ENCODE measurements at places on chromosomes 4 and X.

DNA sequence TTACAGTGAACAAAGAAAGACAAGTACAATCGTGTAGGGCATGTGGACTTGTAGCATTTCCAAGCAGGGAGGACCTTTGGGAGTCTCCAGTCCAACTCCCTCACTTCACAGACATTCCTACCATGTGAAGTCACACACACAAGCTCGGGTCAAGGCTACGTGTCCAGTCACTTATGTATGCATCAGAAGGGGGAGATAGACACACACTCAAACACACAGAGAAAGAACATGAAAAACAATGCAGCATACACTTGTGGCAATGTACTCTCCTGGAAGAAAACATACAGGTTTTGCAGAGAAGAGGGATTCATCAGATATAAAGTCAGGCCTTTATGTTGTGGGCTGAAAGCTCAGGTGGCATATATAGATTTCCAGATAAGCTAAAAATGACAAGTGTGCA is 136.1 kb upstream of the MID1 start:
- no peak for DNase-seq

- DNase-seq = peak; percentile 83
These were observed 78.0 kb upstream of the BCOR start for GRCh38 chrX:40175511-40176350.

DNA sequence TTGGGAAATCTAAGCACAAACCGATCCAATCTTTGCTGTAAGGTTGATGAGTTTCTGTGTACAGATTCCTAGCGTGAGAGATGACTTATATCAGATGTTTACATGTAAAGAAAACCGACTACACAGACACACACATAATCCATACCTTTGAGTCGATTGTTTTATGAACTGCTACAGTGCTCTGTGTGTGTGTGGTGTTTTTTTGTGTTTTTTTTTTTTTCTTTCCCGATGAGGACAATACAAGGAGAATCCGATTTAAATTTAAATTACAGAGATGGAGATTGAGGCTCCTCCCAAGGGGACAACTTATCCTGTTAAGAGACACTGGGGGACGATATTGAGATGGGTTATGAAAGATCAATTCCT is 461 bp upstream of the SLC9A6 start:
- no peak for DNase-seq

GRCh38 chrX:68929332-68930150 is 100.7 kb downstream of the EFNB1 start:
- DNase-seq = no peak

DNA sequence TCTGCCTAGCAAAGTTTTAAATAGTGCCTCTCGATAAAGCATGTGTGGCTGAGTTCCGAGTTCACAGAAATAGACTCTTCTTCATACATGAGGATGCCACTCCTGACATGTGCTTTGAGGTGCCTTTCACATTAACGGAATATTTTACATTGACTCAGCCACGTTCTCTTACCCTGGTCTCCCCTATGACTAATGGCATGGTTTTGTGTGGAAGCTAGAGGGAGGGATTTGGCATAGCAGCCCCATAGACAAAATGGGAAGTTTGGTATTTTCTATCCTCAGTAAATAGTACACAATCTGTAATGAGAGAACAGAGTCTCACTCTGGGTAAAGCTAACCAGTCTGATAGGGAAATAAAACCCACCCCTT is 68.9 kb downstream of the PCDH19 start:
- DNase-seq = no peak

DNA sequence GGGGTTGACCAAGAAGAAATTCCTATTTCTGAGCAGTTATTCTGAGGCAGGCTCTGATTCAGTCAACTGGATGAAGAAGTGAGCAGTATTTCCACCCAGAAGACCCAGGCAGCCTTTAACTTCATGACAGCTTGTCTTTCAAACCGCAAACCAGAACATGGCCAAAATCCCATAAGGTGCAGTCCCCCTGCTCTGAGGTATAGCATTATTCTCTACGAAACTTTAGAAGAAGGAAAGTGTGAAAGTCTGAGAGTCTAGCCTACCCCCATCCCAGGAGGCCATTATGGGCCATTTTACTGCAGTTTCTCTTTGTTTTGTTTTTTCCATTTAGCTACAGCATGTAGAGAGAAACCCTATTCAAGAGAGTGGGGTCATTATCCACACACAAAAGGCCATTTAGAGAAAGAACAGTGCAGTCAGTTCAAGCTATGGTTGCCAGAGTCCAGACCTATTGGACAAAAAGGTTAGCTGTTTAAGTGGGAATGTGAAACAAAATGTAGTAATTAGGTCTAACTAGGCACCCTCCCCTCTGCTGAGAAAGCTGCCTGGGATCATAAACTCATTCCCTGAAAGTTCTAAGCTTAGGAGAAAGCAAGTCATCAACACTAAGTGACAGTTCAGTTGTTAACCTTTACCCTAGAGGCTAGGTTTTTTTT is 52.1 kb upstream of the RASGEF1B start:
- no peak for DNase-seq

- DNase-seq = no peak
These were observed 37.0 kb downstream of the NAP1L5 start for GRCh38 chr4:88660446-88661294.

DNA sequence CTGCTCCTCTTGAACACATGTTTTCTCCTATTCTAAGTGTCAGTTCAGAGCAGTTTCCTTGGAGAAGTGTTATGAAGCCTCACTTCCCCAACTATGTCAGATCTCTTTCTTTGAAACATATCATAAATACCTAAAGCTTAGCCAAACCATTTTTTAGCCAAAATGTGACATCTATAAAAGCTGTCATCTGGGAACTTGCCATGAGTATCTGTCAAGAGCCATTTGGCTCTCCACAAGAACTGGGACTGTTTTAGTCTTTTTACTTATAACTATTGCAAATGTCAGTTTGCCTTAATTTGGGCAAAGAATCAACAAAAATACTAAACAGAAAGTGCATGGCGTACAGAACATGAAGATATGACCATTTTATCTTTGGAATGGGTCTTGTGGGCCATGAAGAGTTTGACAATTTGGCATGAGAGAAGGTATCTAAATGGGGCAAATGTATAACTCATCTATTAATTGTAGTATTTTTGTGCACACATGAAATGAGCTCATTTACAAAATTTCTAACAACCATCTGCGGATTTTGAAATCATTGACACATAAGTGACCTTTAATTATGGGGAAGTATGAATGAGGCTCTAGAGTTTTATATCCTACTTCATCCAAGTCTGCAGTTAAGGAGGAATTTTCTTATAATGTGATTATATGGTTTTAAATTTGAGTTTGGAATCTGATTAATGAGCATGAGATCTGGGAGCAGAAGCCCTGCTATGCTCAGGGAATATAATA is 129.1 kb upstream of the PACRGL start:
- DNase-seq = no peak

- DNase-seq = no peak
These were observed 34.6 kb upstream of the DIAPH2 start for GRCh38 chrX:96650023-96650422.

- no peak for DNase-seq
These were observed 1714.3 kb upstream of the PCDH7 start for GRCh38 chr4:29005838-29006237.

DNA sequence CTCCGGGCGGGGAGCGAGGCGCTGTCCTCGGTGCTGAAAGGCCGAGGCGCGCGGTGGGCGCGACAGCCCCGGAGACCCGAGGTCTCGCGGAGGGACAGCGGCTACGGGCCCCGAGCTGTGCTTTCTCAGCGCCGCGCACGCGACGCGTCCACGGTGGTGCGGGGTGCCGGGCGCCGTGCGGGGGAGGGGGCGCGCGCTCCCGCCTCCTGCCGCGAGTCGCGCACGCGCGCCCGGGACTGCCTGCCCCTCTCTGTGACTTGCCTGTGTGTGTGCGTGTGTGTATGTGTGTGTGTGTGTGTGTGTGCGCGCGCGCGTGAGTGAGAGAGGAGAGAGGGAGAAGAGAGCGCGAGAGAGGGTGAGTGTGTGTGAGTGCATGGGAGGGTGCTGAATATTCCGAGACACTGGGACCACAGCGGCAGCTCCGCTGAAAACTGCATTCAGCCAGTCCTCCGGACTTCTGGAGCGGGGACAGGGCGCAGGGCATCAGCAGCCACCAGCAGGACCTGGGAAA is at the start of gene GRIA2:
Gene GRIA2, plus strand, starts transcription at position 358 of the 511 bp plus-strand sequence. CDS start 315 bp downstream, outside the sequence.
- DNase-seq = peak; percentile 29

DNA sequence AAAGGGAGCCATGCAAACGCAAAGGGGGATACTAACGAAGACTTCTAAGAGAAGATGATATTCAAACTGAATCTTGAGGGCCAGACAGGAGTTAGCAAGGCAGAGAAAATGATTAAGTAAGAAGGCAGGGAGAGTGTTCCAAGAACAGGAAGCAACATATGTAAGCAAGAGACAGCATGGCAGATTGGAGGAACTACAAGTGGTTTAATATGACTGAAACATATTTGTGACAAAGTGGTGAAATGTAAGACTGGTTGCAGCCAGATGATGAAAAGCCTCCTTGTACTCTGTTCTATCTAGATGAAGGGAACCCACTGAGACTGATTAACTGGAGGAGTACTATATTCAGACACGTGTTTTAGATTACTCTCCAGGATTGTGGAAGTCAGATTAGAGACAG is 116.6 kb upstream of the DIAPH2 start:
- no peak for DNase-seq

- DNase-seq = no peak
These were observed 53.3 kb upstream of the STIM2 start for GRCh38 chr4:26807330-26807729.

DNA sequence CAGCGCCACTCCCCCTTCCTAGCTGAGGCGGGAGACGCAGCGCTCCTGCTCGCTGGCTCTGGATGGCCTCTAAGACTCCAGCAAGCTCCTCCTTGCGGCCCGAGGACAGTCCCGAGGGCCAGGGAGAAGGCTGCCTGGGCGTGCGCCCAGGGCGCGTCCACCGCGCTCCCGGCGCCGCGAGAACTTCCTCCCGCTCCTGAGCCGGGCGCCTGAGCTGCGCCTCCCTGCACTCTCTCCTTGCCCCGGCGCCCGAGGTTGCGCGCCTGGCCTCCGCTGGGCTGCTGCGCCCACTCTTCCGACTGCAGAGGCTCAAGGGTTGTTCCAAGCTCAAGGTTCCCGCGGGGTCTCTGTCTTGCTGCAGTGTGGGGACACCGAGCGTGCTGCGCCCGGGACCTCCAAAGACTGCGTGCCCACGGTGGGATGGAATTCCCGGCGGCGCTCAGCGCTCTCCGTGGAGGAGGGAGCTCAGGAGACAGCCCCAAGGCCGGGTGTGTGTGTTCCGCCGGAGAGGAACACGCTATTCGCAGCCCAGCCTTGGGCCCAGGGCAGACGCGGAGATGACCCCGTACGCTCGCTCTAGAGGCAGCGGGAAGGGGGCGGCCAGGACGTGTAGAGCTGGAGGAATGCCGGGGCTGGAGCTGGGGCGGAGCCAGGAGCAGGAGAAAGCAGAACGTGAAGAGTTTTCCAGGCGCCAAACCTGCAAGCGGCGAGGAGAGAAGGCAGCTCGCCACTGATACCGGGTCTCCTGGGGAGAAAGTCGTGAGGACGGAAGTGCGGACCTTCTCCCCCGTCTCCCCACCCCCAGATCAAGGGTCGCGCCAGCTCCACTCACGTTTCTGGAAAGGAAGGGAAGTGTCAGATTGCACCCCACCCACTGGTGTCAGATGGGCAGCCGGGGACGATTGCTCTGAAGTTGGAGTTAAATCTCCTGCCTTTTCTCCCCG is at the start of gene ARHGAP6:
Gene ARHGAP6, minus strand, starts transcription at position 753 of the 944 bp plus-strand sequence. CDS start 1,092 bp downstream, outside the sequence.
- no peak for DNase-seq

DNA sequence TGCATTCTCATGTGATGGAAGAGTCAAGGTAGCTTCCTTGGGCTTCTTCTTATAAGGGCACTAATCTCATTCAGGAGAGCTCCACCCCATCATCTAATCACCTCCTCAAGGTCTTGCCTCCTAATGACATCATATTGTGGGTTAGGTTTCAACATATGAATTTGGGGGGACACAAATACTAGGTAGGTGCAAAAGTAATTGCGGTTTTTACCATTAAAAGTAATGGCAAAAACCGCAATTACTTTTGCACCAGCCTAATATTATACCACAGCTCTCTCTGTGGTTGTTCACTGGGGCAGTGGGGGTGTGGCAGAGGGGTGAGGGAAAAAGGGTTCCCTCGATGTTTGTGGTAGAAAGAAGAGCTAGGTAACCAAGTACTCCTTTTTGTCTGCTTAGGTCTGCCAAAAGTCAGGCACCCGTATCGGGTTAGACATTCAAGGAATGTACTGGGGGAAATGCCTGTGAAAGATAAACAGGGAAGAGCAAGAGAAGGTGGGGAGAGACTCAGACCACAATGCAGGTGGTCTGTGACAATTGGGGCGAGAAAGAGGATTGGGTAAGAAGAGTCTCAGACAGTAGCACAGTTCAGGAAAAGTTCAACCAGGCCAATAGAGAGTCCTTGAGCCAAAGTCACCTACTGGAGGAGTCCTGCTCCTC is 78.9 kb upstream of the MTM1 start:
- no peak for DNase-seq

DNA sequence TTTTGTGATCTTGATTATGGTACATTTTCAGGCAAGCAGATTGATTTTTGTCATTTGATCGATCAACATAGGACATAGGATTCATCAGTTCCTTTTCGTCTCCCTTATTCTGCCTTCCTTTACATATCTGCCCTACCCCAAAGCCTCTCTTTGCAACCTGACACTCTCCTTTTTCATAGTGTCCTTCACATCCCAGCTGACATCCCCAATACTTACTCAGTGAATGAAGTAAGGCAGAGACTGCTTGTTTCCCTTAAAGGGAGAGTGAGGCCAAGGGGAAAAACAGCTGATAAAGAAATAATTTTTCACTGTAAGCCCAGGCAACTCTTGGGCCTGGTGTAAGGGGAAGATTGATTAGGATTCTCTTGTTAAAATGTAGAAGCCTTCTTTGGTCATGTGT is 69.8 kb downstream of the GBA3 start:
- no peak for DNase-seq

DNA sequence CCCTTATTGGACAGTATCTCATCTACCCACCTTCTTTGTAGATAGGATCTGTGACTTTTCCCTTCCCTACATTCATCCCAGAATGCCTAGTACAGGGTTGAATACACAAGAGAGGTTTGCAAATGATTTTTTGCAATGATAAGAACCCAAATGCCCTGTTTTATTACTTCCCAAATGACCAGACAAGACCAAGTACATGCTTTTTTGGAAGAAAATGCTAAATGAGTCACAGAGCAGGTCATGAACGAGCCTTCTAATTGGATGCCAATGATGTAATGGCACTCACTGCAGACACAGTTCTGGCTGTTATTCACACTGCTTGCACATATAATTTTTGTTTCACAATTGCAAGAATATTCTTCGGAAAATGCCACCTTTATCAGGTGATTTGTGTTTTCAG is 17.8 kb upstream of the GABRQ start:
- DNase-seq = no peak

DNA sequence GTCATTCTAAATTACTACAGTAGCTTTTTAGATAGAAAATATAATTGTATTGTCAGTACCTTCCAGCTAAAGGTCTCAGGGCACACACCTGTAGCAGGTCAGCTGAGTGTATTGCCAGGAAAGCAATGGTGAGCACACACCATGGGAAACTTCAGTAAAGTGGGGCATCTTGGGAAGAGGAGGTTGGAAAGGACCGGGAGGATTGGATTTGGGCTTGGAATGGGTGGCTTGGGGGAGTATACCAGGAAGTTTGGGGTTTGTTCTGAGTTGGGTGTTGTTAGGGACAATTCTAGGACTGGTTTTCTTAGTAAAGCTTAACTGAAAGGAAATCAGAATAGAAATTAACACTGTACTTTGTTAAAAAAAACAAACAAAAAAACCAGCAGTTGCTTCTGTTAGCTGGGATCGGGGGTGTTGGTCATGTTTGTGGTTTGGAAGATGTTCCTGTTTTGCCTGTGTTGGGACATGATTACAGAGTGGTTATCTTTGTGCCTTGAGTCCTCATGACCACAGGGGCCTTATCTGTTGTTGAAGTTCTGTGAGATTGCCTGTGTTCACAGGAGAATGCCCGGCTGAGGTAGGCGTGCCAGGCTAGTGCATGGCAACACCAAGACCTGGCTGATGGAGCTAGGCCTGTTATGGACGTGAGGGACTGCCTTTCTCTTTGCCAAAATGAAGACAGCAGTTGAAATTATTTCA is 35.1 kb downstream of the PRIMPOL start:
- no peak for DNase-seq
